ENCODE measurements at places on chromosomes 4 and X. TPM values are rescaled to one million over a fixed set of nuclear protein-coding genes. Genes with fewer than 3 reads are reported as not detected.

Gene CRMP1
- total RNA-seq: under 0.01 TPM

Gene SH3D19
- total RNA-seq: 29.5 TPM

Gene RNF128
- not detected for total RNA-seq

Gene XAGE1A
- total RNA-seq: not detected

Gene COX7B
- 483 TPM for total RNA-seq

Gene SLC4A4
- 0.66 TPM for total RNA-seq

Gene HEPH
- 0.47 TPM for total RNA-seq

Gene ZAR1
- not detected for total RNA-seq

Gene NSG1
- 47.9 TPM for total RNA-seq

Gene MFAP3L
- total RNA-seq: 0.36 TPM

Gene CTAG2
- total RNA-seq: not detected

Gene PAGE5
- not detected for total RNA-seq

Gene DCHS2
- not detected for total RNA-seq

Gene SPACA5
- total RNA-seq: not detected

Gene FRYL
- total RNA-seq: 138 TPM

Gene ASB12
- not detected for total RNA-seq

Gene ETDB
- not detected for total RNA-seq

Gene MAGEB1
- total RNA-seq: not detected

Gene GAGE12C
- total RNA-seq: not detected

Gene F11
- total RNA-seq: not detected

Gene ANOS1
- 0.54 TPM for total RNA-seq

Measured in endothelial cell of coronary artery (primary cell).